Motor neuron (in vitro differentiated cells): ENCODE measurements at places on chromosomes 12 and 14. TPM values are rescaled to one million over a fixed set of nuclear protein-coding genes. Genes with fewer than 3 reads are reported as not detected.

GRCh38 chr14:80754696-80755095 lies 186.8 kb downstream of the CEP128 start:
- no peak for ATAC-seq

DNA sequence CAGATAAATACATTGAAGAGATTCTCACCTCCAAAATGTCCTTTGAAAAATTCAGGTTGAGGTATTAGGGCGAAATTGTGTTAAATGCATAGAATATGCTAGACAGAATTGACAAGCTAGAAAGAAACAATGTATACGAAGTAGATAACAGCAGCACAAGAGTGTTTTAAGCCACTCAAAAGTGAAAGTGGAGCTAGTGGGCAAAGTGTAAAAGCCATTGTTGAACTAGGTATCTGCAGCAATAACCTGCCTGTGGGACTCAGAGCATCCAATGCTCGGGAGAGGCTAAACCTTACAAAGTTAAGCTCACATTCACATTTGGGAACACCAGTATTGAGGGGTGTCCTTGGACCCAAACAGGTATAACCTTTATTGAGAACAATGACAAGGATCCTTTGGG lies 180.6 kb upstream of the TMPO start:
- no peak for ATAC-seq

- ATAC-seq, result no peak
Measured at GRCh38 chr12:51323317-51323960, 535 bp downstream of the BIN2 start.

- no peak for ATAC-seq
Measured at GRCh38 chr12:52522346-52523011, 2.3 kb upstream of the KRT5 start.

GRCh38 chr12:89183985-89184435 lies 168.3 kb downstream of the DUSP6 start:
- ATAC-seq, result no peak

GRCh38 chr14:100544506-100545141 lies 42.6 kb downstream of the BEGAIN start:
- ATAC-seq, result peak; percentile 38

DNA sequence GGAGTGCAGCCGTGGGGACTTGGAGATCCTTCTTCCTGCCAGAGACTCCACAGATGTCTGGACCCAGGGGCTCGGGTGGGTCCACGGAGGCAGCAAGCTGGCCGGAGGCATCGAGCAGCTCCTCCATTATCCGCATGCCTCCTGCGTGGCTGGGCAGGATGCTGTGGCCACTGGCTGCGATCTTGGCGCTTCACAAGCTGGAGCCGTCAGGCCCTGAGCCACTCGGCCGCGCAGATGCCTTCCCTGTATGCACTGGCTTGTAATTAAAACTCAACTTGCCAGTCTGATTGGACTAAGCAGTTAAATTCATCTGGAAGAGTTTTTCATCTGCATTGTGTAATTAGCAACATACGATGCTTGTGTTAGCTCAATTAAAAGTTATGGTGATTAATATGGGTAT lies 151.5 kb downstream of the AACS start:
- ATAC-seq, result no peak

DNA sequence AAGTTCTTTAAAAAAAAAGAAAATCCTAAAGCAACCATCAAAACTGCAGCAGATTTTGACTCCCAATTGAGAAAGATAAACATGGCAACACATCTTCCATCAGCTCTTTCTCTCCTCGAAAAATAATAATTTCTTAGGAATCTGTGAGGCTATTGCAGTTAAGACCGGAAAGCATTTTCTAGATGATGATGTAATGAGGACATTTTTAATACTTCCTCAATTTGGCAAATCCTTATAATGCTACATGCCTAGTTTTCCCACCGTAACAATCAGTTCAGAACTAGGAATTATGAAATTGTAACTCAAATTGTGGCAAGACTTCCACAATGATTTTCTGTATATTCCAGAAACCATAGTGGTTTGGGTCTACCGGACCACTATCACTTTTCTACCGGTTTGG lies 180.9 kb upstream of the PDE3A start:
- ATAC-seq, result no peak

OVCH1 gene
- 0.49 and 0.54 TPM in 2 replicates for total RNA-seq

ZBTB25 gene
- 9.7 and 10.1 TPM in 2 replicates for total RNA-seq

PARP11 gene
- total RNA-seq, result 12.5 and 15.7 TPM in 2 replicates

SLC6A15 gene
- 10.3 and 12.6 TPM in 2 replicates for total RNA-seq
